ENCODE measurements at places on chromosomes 3 and 15. TPM values are rescaled to one million over a fixed set of nuclear protein-coding genes. Genes with fewer than 3 reads are reported as not detected.

- H3K4me1 ChIP-seq, result peaks cover 2% of the 10 kb centered on the region
- DNase-seq, result no peak
- no peak overlapping the region for H3K4me3 ChIP-seq
- H3K27ac ChIP-seq, result no peak overlapping the region
Observed at GRCh38 chr15:78751602-78751979, 59.7 kb downstream of the ADAMTS7 start.

DNA sequence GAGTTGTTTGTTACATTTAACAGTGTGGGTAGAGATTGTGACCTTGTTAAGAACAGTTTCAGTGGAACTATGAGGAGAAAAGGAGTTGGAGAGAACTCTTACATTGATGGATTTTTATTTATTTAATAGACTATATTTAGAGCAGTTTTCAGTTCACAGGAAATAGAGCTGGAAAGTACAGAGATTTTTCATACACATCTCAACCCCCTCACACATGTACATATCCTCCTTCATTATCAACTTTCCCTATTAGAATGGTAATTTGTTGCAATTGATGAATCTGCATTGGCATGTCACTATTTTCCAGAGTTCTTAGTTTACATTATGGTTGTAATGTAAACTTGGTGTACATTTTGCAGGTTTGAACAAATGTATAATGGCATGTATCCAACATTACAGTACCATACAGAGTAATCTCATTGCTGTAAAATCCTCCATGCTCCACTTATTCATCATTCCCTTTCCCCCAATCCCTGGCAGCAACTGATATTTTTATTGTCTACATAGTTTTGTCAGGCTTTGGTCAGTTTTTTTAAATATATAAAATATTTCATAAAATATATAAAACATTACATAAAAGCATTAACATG is 756.6 kb upstream of the DPPA4 start:
- no peaks in the 10 kb centered on the region for H3K27me3 ChIP-seq
- no peak overlapping the region for H3K27ac ChIP-seq
- DNase-seq, result no peak
- H3K4me3 ChIP-seq, result no peak overlapping the region

The FBXL2 gene
- total RNA-seq, result 1.3 TPM

The GP9 gene
- 12.0 TPM for total RNA-seq
